ENCODE measurements at places on chromosomes 1 and 21.
A peak's percentile ranks its signal among the peaks of the same experiment; 100 is the strongest.

GRCh38 chr1:110464340-110464739 lies 13.4 kb downstream of the PROK1 start:
- no peak for DNase-seq

DNA sequence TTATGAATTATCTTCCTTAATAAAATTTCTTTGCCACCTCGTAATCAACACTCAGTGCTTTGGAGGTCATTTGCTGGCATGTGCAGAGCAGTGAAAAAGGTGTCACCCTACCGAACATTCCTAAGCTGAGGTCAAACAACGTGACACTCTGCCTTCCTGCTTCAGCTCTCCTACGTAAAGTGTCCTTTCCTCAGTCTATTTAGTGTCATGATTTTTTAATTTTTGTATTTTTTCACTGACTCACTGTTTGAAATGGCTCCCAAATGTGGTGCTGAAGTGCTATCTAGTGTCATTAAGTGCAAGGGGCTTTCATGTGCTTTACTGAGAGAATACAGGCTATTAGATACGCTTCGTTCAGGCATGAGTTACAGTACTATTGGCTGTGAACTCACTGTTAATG lies 37.0 kb upstream of the ITPKB start:
- no peak for DNase-seq

DNA sequence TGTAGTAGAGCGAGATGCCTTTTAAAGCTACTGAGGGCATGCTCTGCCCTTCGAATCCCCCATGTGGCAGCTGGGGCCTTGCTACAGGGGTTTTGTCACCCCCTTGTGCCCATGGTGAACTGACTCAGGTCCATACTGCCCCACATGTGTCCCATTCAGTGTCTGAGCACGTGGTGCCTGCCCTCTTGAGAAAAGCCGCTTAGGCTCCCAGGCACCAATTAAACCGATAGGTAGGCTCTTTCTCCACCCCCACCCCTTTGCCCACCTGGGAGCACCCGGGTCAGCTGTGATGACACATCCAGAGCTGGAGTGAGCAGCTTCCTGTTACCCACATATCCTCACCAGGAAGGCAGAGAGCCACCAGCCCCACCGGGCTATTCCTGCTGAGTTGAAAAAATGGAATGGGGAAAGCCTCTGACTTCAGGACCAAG lies 30.5 kb downstream of the TMCC2 start:
- no peak for DNase-seq

GRCh38 chr1:53442299-53442698 lies 16.9 kb upstream of the DMRTB1 start:
- DNase-seq, result no peak

DNA sequence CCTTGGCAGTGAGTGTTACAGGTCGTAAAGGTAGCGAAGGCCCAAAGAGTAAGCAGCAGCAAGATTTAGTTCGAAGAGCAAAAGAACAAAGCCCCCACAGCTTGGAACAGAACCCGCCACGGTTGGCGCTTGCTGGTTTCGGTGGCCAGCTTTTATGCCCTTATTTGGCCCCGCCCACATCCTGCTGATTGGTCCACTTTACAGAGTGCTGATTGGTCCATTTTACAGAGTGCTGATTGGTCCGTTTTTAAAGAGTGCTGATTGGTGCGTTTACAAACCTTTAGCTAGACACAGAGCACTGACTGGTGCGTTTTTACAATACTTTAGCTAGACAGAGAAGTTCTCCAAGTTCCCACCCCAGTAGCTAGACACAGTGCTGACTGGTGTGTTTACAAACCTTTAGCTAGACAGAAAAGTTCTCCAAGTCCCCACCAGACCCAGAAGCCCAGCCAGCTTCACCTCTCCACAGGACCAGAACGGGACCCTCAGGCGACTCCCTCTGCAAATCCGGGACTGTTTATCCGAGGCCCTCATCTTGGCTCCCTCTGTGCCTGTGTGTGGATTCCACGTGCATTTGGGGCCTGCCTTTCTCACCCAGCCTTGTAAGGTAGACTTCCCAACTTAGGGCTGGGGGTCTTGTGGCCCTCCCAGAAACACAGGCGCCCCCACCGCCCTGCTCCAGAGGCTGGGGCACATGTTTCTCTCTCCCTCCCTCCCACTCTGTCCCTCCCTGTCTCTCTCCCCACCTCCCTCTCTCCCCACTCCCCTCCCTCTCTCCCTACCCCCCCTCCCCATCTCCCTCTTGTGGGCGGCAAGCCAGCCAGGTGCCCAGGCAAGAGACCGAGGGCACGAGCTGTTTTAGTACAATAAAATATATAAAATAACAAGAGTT lies 12.6 kb downstream of the FTCD start:
- DNase-seq, result peak; percentile 5

GRCh38 chr1:30417701-30418046 lies 305.7 kb downstream of the MATN1 start:
- no peak for DNase-seq

- no peak for DNase-seq
These were observed 2.3 kb downstream of the ECE1 start for GRCh38 chr1:21287905-21288514.

DNA sequence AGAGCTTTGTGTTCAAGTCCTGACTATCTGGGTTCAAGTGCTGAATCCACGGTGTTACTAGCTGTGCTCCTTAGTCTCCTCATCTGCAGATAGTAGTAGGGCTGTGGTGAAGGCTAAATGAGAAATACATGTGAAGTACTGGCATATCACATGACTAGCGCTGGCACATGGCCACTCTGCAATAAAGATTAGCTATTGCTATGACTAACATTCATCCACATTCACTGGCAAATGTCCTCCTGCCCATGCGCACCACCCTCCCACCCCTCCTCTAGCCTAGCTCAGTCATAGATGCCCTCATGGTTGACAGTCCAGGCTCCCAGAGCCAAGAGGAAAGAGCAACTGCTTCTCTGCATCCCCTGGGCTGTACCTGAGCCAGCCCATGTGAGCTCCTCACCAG lies 8.5 kb upstream of the COL8A2 start:
- no peak for DNase-seq

- no peak for DNase-seq
These were observed 27.6 kb downstream of the IPP start for GRCh38 chr1:45722809-45723208.

- DNase-seq, result no peak
These were observed 13.0 kb upstream of the C1orf174 start for GRCh38 chr1:3912809-3913685.

GRCh38 chr1:7263021-7263960 lies 478.0 kb downstream of the CAMTA1 start:
- no peak for DNase-seq

- no peak for DNase-seq
These were observed 19.0 kb downstream of the GNG12 start for GRCh38 chr1:67814121-67814772.

DNA sequence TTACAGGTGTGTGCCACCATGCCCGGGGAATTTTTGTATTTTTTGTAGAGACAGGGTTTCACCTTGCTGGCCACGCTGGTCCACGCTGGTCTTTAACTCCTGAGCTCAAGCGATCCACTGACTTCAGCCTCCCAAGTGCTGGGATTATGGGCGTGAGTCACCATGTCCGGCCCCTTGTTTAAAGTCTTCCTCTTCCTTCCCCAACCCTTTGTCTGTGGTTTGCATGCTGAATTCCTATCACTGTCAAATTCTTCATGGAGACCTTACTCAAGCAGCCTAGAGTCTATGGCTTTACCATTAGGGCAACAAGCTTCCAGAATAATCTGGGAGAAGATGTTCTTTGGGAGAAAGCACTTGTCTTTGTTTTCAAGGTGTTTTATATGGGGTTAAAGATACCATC lies 34.7 kb downstream of the B3GALT5 start:
- DNase-seq, result no peak

DNA sequence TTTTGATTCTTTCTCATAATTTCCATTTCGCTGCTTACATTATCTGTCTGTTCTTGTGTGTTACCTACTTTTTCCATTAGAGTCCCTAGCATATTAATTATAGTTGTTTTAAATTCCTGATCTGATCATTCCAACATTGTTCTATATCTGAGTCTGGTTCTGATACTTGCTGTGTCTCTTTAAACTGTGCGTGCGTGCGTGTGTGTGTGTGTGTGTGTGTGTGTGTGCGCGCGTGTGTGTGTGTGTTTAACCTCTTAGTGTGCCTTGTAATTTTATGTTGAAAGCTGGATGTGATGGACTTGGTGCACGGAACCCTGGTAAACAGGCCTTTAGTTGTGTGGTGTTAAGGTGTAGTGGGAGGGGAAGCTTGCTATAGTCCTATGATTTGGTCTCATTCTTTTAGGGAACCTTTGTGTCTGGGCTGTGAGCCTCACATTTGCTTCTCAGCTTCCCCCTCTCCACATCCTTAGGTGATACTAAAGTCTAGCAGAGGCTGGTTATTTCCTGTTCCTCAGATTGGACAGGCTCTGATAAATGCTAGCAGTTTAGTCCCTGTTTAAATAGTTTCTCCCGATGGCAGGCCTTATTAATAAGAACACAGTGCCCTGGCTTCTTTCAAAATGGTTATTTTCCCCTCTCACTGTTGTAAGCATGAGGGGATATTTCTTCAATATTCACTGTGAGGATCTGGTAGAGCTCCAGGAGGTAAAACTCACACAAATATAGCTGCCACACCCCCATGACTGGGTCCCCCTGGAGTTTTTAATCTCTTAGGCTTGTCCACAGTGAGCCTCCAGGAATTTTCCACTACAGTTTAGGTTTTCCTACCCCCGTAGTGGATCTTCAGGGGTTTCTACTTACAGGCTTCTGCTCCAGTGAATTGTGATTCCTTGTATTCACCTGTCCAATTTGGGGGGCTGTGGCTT lies 118.3 kb downstream of the GALNT2 start:
- DNase-seq, result no peak

- no peak for DNase-seq
These were observed 67.6 kb downstream of the RASAL2 start for GRCh38 chr1:178161516-178161915.

DNA sequence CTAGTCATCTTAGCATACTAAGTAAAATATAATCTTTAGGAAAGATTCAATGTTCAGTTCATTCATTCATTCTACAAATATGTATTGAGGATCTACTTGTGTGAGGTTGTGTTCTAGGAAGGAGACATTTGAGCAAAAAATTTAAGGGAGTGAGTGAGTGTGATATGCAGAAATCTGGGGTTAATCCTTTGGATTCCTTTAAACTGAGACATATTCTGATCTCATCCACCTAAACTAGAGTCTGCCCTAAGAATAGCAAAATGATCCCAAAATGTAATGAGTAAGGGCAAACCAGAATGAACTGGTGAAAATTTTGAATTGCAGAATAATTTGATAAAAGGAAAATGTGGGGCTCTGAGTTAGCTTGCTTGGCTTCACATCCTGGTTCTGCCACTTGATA lies 8.6 kb downstream of the UBE2U start:
- no peak for DNase-seq

DNA sequence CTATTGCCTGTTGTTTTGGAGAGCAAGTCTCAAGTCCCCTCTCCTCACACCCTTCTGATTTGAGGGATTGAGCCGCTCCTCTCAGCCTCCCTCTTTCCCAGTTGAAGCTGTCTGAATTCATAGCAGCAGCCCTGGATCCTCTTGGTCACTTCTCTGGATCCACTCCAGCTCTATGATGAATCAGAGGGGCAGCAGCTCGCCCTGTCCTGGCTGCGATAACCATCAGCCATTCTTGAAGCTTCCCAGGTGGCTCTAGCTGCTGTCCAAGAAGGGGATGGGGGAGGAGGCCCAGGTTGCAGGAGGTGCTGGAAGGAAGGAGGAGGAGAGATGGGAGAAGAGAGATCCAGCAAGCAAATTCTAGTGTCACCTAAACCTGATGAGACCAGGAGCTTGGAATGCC lies 31.3 kb downstream of the WNT4 start:
- no peak for DNase-seq

GRCh38 chr1:186210258-186210657 lies 164.8 kb downstream of the TPR start:
- DNase-seq, result no peak

DNA sequence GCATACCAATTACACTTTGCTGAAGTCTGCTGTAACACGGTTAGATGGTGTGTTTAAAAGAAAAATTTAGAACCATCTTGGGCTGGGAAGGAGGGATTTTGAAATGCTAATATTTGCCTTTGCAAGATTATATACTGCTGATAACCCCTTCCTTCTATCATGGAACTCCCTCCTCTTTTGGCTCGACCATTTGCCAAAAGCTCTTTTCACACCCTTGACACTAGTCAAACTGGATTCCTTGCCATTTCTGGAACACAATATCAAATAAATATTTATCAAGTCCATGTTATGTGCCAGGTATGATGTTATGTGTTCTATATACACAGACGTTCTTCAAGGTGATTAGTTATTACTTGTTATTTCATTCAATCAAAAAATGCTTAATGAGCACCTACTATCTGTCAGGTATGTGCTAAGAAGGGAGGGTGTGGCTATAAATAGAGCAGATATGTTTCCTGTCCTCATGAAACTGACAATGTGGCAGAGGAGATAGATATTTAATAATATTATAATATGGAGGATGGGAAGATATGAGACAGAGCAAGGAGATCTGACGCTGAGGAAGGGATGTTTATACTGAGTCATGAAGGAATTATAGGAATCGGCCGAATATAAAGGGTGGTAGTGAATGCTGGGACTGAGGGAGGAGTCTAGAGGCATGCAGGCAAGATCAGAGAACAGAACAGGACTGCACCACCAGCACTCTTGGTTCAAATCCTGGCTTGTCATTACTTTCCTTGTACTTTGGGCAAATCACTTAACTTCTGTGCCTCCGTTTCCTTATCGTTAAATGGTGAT lies 16.1 kb upstream of the XPR1 start:
- no peak for DNase-seq

GRCh38 chr1:207495801-207496792 lies at the start of gene CR1:
CR1 (plus strand) TSS chr1:207496157; CDS start chr1:207496268, 111 bp downstream.
- DNase-seq, result peak; percentile 13

DNA sequence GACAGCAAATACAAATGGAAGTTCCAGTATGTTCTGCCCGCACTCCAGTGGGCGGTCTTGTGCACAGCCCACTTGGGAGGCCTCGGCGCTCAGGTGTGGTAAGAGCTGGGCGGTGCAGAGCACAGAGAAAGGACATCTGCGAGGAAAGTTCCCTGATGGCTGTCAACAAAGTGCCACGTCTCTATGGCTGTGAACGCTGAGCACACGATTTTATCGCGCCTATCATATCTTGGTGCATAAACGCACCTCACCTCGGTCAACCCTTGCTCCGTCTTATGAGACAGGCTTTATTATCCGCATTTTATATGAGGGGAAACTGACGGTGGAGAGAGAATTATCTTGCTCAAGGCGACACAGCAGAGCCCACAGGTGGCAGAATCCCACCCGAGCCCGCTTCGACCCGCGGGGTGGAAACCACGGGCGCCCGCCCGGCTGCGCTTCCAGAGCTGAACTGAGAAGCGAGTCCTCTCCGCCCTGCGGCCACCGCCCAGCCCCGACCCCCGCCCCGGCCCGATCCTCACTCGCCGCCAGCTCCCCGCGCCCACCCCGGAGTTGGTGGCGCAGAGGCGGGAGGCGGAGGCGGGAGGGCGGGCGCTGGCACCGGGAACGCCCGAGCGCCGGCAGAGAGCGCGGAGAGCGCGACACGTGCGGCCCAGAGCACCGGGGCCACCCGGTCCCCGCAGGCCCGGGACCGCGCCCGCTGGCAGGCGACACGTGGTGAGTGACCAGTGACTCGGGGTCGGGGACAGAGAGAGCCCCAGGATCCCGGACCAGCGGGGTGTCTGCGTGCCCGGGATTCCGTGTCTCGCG lies at the start of gene IL12RB2:
IL12RB2 (plus strand) TSS at position 623 of the 810 bp plus-strand sequence. CDS start 12,496 bp downstream, outside the sequence.
- DNase-seq, result peak; percentile 11

GRCh38 chr1:186849271-186849671 lies 20.5 kb downstream of the PLA2G4A start:
- DNase-seq, result no peak

GRCh38 chr1:60376196-60376595 lies 302.6 kb upstream of the C1orf87 start:
- no peak for DNase-seq
